CD4-positive, alpha-beta T cell treated with Interleukin-21 for 1 hour (primary cell): ENCODE measurements at places on chromosomes 7 and 10.

DNA sequence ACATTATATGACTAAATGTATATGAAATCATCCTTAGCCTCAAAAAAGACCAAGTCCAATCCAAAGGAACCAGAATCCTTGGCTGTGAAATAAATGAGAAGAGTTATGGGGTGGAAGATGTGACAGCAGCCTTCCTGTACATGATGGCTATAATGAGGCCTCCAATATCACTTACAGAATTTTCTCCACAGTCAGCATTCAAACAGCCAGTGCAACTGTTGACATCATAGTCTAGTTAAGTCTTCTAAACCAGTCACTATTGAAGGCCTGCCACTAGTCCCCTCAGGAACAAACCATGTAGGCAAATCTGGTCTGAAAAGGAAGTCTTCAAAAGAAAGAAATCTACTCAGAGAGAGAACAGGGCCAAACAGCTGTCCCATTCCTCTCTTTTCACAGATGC is 219.5 kb upstream of the CCDC6 start:
- DNase-seq, result no peak

- no peak for DNase-seq
Observed at GRCh38 chr7:47778153-47778661, 170.1 kb downstream of the PKD1L1 start.

DNA sequence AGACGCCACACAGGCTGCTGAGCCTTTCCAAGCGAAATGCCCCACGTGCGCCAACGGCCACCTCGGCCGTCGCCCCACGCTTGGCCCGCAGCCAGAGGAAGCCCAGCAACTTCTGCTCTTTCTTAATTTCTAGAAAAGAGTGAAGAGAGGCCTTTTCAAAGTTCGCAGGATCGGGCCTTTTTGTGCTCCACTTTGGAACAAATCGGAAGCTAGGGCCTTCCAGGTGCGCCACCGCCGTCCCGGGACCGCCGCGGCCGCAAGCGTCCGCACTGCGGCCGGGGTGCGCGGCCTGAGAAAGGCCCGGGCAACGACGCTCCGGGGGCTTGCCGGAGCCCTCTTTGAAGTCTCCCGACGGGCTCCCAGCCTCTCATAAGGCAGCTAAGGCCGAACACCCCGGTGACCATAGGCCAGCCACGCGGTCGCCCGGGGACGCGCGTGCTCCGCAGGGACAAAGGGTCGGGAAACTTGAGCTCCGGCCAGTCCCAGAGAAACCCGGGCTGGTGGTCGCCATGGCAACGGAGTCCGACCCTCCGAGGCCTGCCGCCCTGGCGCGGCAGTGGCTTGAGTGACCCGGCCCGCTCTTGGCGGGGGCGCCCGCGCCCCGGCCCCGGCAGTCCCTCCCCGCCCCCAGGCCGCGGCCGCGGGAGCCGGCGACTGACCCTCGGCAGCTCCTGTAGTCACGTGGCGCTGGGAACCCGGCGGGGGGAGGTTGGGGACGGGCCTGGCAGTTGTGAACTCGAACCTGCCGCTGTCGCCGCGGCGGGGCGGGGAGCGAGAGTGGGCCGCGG is at the start of gene REPIN1:
TSS of gene REPIN1 (plus strand) at position 727 of the 788 bp plus-strand sequence. CDS start 890 bp downstream, outside the sequence.
- peak; percentile 83 for DNase-seq

DNA sequence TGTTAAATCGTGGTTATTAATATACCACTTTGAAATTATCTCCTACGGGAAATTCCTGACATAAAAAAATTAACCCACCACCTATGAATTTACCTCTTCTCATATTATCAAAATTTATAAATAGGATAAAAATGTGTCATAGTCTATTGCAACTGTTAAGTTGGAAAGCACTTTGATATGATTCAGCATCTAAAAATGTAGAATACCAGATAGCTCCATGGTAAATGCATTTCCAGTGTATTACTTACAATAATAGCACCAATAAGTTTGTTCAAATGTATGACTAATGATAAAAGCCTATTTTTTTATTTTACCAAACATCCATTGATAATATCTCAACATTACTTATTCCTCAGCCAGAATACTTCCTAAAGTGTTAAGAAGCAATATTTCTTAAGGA is 13.6 kb upstream of the KCND2 start:
- no peak for DNase-seq

DNA sequence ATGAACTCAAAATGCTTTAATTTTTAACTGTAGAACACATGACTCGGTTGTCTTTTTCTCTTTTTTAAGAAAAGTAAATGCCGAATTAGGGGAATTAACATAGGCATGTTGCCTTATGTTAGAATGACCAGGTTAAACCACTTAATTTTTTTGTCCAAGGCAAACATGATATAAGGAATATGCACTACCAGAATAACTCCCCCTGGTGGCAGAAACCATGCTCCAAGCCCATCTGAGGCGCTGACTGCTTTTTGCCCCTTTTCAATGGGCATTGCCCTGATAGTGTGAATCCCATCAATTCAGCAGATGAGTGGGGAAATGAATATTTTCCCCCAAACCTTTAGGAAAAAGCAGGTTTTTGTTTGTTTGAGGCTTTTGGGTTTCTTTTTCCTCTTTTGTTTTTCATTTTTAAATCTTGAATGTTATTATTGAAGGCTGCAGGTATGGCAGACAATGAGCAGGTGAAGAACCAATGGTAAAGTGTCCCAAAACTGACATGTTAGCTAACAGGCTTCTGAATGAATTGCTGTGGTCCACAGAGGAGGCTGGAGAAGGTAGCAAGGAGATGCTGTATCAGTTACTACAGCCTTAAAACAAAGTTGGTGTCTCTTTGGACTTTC is 284.3 kb downstream of the SORCS3 start:
- DNase-seq, result peak; percentile 22

GRCh38 chr7:133977409-133978274 is 149.5 kb upstream of the LRGUK start:
- no peak for DNase-seq

DNA sequence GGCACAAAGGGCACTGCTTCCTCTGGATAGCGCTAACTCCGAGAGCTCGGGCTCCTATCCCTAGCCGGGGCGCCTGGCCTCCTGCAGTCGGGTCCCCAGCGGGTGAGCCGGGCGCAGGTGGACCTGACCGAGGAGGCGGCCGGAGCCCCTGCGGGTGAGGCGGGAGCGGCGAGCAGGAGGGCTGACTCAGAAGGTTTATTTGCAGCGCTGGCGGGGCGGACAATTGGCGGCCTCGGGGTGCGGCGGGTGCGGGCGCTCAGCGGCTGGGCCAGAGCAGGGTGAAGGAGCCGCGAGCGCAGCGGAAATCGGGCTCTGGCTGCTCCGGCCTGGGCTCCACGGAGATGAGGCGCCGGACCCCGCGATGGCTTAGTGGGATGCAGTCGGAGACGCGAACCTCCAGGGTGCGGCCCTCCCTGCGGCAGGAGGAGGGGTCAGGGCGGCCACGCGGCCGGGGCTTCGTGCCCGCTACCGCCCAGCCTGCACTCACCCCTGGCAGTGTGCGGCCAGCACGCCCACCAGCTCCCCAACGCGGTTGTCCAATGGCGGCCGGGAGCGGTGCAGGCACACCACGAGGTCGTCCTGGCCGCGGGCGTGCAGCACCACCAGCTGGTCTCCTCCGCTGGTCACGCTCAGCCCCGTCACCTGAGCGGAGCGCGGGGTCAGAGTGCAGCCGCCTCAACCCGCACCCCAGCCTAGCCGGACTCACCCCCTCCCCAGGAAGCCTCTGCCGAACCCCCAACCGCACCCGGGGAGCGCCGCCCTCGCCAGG is 16.1 kb downstream of the MYO1G start:
- DNase-seq, result no peak

DNA sequence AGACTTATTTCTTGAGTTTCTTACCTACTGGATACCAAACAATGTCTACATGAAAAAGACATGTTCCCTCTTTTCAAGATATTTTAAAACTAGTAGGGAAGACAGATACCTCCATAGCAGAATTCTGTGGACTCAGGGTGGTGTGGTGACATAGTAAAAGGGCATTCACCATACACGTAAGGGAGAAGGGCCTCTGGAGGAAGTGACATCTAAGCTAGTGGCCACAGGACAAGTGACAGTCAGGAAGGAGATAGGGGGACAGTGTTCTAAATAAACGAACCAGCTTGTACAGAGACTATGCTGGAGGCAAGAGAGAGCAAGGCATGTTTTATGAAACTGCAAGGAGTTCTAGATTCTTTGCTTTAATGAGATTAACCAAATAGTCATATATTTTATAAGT is 321.7 kb upstream of the LRGUK start:
- DNase-seq, result no peak

GRCh38 chr10:60661637-60662036 is 116.6 kb upstream of the CDK1 start:
- no peak for DNase-seq

DNA sequence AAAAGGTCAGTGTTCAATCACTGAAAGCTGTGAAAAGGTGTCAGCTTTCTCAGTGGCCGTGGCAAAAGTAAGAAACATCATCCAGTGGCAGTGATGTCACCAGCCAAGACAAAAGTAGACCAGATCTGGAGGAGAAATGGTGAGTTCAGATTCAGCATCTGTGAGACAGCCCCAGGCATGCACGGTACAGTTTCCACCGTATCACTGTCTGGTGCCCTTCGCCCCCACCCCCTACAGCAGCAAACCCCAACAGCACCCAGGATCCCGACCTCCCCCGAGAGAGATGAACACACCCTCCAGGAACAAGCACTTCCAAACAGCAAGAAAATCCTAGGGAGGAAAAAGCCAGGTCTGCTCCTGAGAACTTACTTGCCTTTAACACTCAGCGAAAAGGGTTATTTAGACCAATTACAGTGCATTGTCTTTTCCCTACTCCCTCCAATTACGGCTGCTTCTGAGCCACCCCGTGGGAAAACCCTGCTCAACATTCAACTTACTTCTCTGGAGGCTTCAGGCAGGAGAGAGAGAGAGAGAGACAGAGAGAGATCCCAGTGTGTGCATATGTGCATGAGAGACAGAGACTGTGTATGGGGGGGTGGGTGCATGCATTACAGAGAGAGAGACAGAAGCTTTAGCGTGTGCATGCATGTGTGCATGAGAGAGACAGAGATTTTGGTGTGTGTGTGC is 189.6 kb downstream of the GRID1 start:
- no peak for DNase-seq

GRCh38 chr7:106021151-106022067 is 58.3 kb downstream of the CDHR3 start:
- DNase-seq, result no peak

DNA sequence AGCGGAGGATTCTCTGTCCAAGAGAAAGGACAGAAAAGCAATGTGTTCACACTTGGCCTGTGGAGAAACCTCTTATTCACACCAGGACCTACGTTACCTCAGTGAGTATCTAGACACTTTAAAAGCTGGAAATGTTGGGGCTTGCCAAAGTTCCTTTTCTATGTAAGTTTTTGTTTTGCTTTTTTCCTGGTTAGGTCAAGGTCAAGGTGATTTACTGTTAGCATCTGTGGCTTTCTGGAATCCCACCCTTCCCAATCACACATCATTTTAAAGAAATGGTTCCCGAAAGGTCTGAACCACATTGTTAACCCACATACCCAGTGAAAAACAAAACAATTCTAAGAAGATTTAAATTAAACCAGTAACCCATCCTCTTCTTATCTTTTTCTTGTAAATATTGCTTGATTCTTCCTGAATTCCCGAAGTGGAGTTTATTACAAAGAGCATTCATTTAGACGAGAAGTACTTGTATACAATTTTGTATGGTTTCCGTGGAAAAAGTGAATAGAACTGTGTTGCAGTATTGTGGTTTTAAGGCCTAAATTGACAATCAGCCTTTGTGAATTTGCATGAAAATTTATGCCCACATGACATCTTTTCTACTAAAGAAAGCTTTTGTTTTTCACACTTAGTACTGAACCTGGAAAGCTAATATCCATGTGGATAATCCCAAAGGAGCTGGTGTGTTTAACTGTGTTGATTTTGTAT is 827.0 kb upstream of the IGFBP3 start:
- DNase-seq, result no peak

DNA sequence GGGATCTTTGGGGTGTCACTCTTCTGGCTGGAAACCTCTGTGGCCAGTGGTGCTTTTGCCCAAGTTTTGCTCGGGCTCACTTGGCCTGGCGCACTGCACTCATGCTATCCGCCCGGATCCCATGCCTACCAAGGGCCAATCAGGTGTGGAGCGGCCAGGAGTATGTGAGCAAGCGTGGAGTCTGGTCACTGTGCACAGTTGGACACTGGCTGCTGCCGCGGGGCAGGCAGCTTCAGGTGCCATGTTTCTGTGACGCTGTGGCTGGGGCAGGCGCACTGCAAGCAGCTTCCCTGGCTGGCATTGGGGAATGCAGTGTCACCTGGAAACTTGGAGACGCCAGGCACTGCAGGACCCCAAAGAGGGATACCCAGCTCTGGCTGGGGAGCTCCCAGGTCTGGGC is 45.3 kb downstream of the NEUROG3 start:
- no peak for DNase-seq

DNA sequence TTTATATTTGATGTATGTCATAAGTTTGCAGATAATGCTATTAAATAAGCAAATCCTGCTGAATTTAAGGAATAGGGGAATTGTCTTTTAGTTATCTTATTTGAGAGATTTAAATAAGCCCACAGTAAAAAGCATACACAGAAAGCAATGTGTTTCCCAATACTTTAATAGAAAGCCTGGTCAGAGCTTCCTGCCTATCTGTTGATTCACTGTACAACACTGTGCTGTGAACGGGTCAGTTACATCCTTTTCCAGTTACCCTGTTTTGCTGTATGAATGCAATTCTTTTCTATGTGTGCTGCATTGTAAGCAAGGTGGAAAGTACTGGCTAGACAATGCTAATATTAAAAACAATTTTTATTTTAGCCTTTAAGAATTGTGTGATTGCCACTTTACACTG is 81.2 kb downstream of the ANKRD7 start:
- no peak for DNase-seq

DNA sequence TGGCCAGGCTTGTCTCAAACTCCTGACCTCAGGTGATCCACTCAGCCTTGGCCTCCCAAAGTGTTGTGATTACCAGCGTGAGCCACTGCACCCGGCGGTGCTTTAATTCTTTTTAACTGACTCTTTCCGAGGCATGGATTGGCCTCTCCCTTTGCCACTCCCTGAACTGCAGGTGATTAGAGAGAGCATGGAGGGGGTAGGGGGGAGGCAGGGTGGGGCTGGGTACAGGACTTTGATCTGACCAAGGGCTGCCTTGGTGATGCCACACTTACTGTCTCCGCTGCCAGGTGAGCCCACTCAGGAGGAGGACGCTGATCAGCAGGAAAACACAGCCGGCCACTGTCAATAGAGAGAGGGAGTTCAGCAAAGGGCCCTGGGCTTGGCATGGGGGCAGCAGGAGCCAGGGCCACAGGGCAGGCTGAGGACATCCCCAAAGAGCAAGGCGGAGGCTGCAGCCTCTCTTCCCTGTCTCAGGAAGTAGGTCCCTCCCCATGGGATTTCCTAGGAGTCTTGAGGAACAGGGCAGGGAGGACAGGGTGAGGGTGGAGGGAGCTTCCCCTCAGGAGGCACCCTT is 40.5 kb upstream of the IL15RA start:
- no peak for DNase-seq

- no peak for DNase-seq
Observed at GRCh38 chr10:82811621-82812020, 936.6 kb downstream of the NRG3 start.

DNA sequence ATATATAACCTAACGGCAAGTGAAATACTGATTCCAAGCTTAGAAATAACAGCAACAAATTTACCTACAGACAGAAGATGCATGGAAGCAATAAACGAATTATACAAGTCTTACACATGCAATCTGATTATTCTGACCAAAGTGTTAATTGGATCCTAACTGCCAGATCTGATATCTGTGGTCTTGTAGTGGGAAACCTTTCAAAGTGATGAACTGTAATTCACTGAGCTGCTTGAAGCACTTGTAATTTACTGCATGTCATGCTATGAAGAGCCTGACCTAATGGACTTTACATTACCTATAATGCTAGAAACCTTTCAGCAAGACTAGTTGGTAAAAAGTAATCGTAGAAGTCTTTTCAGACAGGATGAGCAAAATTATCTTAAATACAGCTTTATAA is 205.6 kb downstream of the FOXP2 start:
- no peak for DNase-seq
